ENCODE measurements at places on chromosomes 6 and 20.

GRCh38 chr6:144347448-144347759 lies 62.3 kb downstream of the UTRN start:
- no peak for DNase-seq

DNA sequence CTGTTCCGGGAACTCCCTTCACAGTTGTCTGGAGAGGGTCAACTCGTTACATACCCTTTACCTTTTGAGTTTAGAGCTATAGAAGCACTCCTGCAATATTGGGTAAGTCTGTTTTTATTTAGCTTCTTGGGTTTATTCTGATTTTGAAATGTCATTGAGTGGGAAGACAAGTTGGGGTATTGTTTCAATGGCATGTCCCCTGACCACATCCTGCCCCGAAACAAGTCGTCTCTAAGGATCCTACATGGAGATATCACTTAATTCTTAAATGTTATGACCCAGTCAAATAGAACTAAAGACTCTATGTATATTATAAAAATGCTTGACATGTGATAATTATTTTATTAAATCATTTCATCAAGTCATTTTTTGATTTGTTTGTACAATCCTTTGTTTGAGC lies 9.6 kb downstream of the MRS2 start:
- DNase-seq = no peak

DNA sequence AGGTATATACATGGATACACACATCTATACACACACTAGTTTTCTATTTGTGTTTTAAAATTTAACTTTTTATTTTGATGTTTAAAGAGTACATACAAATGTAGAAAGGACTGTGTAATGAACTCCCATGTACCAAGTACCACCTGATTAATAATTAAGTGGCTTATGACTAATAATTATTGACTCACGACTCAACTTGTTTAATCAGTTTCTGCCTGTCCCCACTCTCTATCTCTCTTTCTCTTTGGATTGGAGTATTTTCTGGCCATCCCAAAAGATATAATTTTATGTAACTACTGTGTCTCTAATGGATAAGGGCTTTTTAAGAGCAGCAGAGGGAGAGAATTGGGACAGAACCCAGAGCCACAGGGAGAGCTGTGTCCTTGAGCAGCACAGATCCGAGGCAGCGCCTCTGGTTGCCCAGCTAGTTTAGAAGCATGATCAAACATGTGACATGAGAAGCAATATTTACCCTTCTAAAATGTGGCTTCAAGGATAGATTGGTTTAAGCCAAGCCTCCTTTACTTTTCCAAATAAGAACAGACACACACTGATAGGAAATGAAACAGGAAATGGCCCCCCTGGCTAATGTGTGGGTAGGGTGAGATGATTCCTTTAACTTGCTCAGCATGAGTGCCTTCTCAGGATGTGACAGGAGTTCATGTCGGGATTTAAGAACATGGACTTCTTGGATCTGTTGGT lies 81.0 kb downstream of the ERMARD start:
- DNase-seq = no peak

DNA sequence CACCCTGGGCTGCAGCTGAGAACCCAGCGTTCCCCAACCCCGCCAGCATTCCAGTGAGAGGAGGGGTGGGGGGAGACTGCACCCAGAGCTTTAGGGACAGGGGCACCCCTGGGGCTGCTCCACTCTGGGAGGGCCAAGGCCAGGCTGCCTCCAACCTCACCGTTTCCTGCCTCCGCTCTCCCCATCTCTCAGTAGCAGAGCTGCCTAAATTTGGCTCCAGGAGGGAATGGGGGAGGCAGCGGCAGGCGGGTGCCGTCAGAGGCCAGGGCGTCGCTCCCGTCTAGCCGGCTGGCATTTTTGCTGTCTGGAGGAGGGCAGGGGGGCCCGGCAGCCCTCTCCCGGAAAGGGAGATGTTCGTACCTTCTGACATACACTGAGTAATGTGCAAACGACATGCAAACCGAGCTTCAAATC lies 46.6 kb downstream of the NOL4L start:
- DNase-seq = no peak

DNA sequence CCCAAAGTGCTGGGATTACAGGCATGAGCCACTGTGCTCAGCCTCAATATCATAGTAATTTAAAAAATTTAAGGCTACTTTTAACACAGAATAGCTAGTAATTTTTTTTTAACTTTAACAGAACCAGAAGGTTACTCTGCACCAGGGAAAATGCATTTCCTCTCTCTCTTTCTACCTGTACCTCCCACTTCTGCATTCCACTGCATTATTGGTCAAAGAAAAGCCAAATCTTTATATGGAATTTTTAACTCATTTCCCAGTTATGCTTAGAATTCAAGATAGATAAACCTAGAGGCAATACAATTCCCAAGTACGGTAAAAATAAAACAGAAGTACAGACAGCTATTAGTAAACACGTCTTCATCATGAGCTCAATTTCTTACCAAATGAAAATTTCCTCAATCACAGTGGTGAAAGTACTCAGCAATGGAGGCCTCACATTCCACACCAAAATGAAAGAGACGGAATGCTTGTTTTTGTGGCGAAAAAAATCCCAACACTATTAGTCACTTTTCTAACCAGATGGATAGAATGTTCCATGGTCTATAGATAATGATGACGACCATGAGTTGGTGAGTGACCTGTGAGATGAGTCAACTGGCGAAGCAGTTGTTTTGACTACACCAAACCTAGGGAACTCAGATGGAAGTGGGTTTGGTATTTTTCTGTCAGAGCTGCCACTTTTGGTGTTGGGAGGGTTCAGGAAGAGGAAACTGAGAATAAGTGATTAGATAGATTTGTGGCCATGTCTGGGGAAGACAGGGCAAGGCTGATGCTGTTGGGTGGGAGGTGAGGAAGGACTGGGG lies 104.7 kb upstream of the SGK1 start:
- peak; percentile 12 for DNase-seq

DNA sequence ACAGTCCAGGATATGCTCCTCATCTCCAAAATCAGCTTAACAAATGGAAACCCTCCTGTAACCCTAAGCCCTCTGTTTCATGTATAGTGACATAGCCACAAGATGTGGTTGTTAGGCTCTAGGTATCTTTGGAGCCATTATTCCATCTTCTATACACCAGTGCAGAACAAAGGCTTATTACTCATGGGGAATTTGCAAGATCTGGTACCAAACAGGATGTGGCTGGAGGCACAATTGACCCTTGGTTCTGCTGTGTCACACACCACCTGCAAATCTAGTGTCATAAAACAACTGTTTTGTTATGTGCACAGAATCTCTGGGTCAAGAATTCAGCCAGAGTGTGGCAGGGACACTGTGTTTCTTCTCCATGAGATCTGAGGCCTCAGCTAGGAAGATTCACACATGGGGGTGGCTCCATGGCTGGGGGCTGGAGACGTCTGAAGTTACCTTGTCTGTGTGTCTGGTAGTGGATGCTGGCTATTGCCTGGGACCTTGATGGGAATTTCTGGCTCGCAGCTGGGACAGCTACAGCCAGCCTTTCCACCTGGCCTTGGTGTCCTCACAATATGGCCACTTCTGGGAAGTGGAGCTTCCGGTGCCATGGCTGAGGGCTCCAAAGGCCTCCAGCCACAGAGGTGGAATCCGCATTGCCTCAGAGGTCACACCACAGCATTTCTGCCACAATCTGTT lies 369.9 kb downstream of the CDH26 start:
- DNase-seq = no peak

DNA sequence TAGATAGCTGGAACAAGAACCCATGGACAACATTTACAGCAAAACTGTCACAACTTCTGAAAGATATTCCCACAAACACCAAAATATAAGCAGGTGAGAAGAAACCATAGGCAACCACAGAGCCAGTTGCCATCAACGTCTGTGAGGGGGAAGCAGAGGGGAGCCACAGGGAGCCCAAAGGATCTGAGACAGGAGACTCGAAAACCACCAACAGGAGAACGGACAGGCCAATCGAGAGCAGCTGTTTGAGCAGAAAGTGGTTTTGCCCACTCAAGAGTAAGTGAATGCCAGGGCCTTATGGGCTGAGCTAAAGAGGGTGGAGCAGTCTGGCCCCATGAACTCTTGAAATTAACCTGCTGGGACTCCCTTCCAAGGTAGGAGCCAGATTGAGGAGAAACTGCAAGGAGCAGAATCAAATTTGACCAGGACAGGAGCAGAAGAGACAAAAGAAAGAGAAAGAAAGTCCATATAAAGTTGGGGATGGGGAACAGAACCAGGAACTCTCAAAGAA lies 195.4 kb downstream of the ANKRD60 start:
- no peak for DNase-seq

- DNase-seq = no peak
Observed at GRCh38 chr6:108302386-108302785, 7.5 kb downstream of the AFG1L start.

GRCh38 chr6:81689580-81689979 lies 62.9 kb downstream of the TENT5A start:
- DNase-seq = no peak

DNA sequence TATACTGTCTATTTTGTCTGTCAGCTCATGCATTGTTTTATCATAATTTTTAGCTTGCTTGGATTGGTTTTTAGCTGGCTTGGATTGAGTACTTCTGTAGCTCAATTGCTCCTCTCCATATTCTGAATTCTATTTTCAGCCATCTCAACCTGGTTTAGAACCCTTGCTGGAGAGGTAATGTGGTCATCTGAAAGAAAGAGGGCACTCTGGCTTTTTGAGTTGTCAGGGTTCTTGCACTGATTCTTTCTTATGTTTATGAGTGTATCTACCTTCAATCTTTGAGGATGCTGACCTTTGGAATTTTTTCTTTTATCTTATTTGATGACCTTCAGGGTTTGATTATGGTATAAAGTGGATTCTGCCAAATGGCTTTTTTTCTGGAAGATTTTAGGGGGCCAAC lies 632.7 kb upstream of the ID4 start:
- no peak for DNase-seq

DNA sequence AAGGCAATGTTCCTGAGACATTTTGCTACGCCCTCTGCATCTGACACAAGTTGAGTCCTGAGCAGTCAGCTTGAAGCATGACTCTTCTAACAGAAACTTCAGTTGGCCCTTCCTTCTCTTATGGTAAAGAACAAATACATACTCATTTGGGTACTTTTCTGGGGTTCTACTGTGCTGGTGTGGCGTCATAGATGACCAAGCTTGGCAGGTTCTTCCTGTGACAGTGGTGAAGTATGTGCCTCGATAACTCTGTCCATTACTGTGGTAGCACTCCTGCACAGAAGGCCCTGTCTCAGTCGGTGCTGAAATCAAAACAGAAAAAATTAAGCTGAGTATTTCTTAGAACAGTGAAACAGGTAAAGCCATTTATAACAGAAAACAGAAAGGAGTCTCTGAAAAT lies 152.5 kb downstream of the SLC22A3 start:
- no peak for DNase-seq

DNA sequence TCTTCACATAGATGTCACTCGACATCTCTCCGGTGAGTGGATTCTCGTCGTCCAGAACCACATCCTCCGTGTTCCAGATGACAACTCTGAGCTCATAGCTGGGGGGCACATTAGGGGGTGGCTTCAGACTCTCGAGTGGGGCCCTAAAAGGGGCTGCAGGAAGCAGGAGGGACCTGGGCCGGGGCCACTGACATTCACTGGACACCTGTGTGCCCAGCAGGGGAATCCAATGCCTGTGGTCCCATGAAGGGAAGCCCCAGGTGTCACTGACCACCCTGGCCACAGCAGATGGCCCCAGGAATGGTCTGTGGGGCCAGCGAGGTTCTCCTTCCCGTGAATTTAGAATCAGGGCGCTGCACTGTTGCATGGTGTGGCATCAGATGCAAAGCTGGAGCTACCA lies 18.7 kb downstream of the ERGIC3 start:
- DNase-seq = no peak

DNA sequence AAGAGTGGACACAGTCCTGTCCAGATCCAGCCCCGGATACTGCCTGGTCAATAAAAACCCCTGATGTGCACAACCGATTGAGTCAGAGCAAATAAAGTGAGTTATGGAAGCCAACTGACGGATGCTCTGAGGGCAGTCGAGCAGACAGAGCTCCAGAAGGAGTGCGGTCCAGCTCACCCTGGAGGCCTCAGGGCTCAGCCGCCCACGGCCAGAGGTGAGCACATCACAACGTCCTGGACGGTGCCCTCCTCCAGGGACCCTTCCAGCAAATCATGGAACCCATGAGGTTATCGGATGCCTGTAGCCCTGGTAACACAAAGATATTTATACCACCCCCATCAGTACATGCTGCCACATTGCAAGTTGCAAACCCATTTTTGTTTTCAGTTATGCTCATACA lies 44.0 kb upstream of the SMOC2 start:
- no peak for DNase-seq

GRCh38 chr6:15621203-15622044 lies 41.4 kb downstream of the DTNBP1 start:
- DNase-seq = peak; percentile 37

GRCh38 chr20:1335961-1336698 lies 7.2 kb upstream of the SDCBP2 start:
- DNase-seq = no peak

DNA sequence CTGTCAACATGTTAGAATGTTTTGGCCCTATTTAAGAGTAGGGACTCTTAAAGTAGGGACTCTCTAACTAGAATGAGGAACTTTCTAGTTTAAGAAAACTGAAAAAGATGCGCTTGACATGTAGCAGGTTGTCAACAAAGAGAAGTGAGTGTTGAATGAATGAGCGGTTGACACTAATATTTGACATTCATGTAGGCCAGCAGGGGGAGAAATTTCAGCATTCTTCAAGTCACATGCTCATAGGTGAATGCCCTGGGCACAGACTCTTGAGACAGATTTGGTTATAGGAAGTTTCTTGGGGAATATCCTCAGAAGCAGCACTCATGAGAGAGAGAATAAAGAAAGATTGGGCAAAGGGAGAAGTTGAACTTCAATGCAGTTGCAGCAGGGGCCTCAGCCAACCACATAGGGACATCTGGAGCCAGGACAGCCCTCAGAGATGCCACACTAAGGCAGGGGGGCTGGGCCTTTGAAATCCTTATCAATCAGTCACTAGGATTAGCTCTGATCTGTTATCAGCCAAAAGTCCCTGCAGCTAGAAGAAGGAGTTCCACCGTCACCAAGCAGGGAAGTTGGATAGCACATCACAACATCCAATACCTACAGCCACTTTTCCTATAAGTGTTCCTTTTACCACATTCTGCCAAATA lies 145.1 kb upstream of the FKBP1C start:
- no peak for DNase-seq

- peak; percentile 32 for DNase-seq
Observed at GRCh38 chr6:124795643-124796463, 166.4 kb upstream of the RNF217 start.

- DNase-seq = no peak
Observed at GRCh38 chr6:54716877-54717276, 129.7 kb upstream of the FAM83B start.

DNA sequence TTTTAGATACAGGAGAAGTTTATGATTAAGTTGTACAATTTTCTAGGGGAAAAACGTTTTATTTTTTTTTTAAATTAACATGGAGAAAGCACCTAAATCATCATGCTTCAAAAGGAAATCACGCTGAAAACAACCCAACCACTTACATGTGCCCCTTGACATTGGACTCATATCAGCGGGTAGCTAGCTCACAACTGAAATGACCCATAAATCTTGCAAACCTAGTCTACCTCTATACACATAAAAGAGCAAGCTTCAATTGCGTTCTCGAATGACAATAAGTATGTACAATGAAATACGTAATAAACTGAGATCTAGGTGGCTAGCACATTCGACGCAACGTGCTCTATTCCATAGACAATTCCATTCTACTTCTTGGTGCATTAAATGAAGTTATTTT lies 722.9 kb upstream of the AGPAT4 start:
- DNase-seq = no peak

- DNase-seq = no peak
Observed at GRCh38 chr6:147029923-147030322, 174.3 kb upstream of the STXBP5 start.

GRCh38 chr6:137402143-137402680 lies 92.0 kb downstream of the OLIG3 start:
- DNase-seq = no peak
